8988T (cell line): ENCODE measurements at places on chromosomes 2 and 18.

- DNase-seq = no peak
Observed at GRCh38 chr18:39786477-39786876, 2168.6 kb upstream of the PIK3C3 start.

- DNase-seq = no peak
Observed at GRCh38 chr2:39573276-39573675, 92.4 kb upstream of the TMEM178A start.

DNA sequence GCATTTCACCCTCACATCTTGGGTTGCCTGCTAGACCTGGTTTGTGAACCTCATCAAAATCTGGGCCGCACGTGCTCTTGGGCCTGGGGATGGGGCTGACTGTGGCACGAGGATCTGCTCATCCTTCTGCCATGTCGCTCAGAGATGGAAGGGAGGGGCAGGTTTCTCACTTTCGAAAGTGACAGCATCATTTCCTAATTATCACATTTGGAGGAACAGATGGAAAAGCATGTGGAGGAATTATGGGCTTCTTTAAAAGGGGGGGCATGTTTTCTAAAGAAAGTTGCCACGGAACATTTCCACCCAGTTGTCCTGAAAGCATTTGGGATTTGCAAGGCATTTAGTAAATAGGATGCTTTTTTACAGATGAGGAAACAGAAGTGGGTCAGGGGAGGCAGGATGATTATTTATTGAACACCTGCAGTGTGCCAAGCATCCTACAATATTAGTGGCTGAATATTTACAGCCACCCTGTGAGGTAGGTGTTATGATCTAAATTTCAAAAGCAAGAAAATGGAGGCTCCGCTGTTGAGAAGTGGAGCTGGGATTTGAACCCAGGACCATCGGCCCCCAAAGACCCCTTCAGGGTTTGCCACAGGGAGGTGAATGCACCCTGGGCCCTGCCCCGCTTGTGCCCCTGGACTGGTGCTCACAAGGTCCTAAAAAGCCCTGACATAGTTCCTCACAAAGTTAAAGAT, 104.2 kb upstream of the MYCN start:
- no peak for DNase-seq

GRCh38 chr2:180001726-180002125, 5.4 kb downstream of the CWC22 start:
- DNase-seq = no peak

DNA sequence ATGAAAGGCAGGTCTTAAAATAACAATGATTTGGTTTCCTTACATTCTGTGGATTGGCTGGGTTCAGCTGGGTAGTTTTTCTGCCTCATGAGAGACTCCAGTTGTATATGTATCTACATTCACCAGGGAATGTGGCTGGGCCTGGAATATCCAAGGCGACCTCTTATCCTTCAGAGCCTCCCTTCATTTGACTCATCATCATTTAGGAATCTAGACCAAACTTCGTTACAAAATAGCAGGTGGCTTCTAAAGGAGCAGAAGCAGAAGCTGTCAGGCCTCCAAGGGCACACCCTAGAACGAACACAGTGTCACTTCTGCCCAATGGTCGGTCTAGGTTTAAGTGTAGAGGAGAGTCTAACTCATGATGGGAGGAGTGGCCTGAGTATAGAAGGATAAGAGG, 204.2 kb downstream of the EN1 start:
- no peak for DNase-seq

DNA sequence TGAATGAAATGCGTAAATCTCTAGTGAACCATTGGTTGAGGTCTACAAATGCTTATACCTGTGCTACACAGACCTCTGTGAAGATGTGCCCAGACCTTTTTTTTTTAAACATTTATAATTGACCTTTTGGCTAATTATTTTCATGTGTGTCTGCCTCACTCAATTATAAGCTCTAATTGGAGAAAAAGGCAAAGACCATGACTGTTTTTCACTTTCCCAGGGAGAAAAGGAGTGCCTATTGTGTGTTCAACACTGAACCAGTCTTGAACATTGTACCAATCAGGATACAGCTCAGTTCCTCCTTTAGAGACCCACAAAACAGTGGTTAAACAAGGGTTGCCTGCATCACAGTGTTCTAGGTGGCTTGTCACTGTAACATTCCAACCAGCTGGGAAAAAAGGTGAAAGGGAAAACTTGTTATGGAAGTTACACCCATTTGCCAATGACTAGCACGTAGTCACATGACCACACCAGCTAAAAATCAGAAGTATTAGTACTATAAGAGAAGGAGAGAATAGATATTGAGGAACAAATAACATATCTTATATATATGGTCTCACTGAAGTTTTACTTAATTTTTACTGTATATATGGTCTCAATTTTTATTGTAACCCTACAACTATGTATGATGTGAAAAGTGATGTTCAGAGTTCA, 13.4 kb downstream of the TANK start:
- DNase-seq = no peak

DNA sequence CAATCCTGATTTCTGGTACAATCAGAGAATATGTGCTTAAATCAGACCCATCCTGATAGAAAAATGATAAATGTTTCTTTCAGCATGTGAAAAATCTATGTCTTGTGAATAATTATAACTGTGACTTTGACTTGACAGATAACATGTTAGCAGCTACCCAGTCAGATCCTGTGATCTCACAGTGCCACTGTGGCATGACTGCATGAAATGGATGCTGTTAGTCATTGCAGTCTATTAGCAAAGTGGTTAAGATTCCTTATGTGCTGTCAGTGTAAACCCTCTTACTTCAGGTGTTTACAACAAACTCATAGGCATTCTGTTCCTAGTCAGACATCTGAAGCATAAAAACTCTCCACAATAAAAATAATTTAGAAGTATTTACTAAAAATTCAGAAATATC, 244.6 kb upstream of the RND3 start:
- DNase-seq = no peak

DNA sequence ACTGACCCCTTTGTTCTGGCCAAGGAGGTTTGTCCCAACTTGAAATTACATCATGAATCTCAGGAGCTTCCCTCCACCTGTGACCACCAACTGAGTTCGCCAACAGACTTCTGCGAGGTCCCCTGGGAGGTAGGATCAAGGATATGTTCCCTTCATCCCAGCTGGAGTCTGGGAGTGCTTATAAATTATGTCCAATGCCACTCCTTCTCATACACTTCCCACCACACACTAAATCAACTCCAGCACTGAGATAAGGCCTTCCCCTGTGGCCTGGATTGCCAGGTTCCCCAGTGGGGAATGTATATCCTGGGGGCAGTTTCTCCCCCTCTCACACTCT, 99.2 kb downstream of the RND3 start:
- no peak for DNase-seq

- DNase-seq = no peak
Observed at GRCh38 chr2:16407358-16407757, 258.3 kb downstream of the CYRIA start.

DNA sequence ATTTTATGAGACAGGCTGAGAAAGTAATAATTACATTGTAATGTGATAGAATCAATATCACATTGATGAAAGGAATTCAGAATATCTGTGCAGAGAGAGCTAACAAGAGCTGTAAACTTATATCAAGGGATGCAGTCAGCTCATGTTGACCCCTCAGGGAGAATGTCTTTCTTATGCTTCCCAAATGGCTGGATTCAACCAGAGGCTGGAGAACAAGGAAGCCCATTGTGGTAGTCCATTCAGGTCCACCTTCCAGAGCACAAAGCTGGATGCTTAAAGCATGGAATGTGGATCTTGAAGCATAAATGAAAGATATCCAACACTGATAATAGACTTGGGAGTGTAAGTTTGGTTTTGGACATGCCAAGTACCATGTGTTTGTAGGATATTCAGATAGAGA, 220.0 kb downstream of the FIGN start:
- no peak for DNase-seq

DNA sequence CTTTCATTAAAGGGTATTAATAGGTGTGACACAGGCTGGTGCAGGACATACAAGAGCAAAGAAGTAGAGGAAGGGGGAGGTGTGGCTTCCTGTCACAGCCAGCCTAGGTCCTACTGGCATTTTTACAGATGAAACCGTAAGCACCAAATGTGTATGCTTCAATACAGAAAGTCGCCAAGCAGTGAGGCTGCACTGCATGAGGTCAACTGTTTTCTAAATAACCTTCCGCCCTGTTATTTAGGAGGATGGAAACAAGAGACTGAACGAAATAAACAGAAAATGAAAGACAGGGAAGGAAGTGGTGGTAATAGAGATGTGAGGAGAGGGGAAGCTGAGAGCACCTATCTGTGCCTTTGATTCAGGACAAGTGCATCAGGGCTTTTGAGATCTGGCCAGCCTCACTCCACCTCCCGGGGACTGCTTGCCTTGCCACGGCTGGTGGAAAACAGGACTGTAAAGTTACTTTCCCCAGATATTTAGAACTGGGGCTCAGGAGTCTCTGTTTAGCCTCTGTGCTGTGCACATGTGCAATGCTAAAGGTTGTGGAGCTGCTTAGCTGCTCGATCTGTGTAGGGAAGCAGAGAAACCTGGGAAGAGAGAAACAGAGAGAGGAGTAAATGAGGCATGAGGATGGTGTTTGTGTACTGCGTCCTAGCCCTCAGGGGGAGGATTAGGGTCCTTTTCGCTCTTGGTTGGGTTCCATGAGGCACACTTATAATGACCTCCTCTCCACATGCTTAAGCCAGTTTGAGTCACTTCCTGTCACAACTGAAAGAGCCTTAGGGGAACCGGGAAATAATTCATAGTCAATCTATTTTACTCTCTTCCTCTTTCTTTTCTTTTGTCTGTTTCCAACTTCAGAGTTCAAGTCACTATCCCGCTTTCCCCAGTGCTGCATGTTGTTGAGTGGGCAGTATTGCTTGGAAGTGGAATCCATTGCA, 62.3 kb upstream of the BOD1L2 start:
- no peak for DNase-seq
